Heart left ventricle (tissue), 16 donors: ENCODE measurements at places on chromosomes 7 and 10. TPM values are rescaled to one million over a fixed set of nuclear protein-coding genes. Genes with fewer than 3 reads are reported as not detected.

DNA sequence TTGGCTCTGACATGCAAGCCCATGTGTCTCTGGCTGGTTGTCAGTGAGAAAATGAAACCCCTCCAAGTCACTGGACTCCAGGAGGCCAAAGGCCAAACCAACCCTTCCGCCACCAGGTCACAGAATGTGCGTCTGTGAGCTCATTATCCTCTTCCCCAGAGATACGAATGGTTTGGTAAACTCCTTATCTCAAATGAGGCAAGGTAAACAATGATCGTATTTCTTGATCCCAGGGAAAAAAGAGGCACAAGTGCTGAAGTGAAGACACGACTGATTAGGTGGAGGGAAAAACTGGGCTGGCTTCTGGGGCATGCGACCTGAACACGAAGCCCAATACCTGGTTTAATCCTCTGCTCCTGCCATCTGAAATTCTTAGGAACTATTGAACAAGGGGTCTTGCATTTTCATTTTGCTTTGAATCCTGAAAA is 70.6 kb upstream of the ARID5B start:
- DNase-seq, result no peak

DNA sequence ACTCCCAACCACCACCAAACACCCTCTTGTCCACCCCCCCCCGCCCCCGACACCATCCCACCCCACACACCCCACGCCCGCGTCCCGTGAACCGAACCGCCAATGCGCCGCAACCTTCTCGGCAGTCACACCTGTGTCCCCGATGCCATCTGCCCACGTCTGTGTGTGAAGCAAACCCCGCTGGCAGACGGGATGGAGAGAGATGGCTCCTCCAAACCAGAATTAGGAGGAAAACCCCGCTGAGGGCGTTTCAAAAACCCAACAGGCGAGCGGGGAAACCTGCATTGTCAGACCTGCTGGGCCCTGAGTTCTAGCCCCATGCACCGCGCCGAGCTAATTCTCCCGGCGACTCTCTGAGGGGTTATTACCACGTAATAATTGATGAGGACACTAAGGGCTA is 28.6 kb upstream of the KCNK18 start:
- DNase-seq, result no peak

- no peak for DNase-seq
Observed at GRCh38 chr10:22133749-22134624, 83.8 kb downstream of the EBLN1 start.

DNA sequence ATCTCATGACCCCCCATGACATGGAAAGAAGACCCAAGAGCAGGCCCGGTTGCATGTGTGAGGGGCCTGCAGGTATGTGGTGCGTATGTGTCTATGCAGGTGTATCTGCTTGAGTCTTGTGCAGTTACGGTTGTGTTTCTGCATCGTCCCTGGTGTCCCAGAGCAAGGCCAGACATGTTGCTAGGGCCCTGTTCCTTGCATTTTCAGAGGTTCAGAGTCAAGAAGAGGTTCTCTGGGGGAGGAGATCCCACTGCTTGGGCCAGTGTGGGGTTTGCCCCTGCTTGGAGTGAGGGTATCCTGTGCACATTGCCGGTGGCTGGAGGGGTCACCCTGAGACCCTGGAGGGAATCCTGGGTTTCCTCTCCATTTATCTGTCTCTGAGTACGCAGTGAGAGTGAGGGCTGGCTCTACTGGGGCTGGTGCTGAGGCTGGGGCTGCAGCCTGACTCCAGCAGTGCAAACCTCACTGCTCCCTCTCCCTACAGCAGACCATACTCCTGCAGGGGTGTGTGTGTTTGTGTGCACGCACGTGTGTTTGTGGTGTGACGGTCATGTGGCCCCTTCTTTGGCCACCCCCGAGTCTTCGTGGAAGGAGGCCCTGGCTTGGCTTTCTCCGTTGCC is 4.1 kb downstream of the TRIM8 start:
- no peak for DNase-seq

DNA sequence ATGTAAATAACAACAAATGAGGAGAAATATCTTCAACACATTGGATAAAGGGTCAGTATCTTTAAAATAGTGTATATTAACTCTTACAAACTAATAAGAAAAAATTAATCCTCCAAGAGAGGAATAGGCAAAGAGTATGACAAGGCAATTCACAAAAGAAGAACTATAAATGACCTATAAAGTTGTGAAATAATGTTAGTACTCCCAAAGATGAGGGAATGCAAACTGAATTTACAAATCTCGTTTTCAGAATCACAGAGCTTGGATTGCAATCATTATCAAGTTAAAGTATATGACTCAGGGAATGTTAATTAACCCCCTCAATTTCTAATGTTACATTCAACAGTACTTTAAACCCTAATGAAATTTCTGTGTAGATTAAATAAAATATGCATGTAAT is 87.3 kb upstream of the TARP start:
- DNase-seq, result no peak

- DNase-seq, result peak; percentile 65
Observed at GRCh38 chr10:58335306-58336005, 650 bp downstream of the UBE2D1 start.

GRCh38 chr7:148058092-148058491 is 532.5 kb upstream of the C7orf33 start:
- no peak for DNase-seq

- no peak for DNase-seq
Observed at GRCh38 chr7:50920031-50920635, 137.4 kb upstream of the GRB10 start.

DNA sequence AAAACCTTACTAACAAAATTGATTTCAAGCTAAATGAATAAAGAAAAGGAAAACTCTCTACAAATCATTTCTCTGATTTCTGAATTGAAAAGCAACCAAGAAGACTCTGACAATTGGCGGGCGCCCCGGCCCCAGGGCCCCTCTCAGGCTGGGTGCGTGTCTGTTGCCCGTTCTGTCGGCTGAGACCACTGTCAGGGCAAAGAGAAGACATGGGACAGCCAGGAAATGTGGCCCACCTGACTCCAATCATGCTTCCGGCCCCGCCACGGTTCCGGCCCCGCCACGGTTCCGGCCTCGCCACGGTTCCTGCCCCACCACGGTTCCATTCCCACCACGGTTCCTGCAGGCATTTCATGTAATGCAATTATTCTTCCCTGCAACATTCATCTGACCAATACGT is 115.9 kb downstream of the PTPRN2 start:
- DNase-seq, result no peak

GRCh38 chr10:80137031-80137862 is 4.7 kb downstream of the PLAC9 start:
- DNase-seq, result peak; percentile 83

GRCh38 chr7:44150466-44150832 is 9.3 kb upstream of the MYL7 start:
- DNase-seq, result no peak

- DNase-seq, result no peak
Observed at GRCh38 chr10:61821153-61821552, 80.3 kb upstream of the ARID5B start.

DNA sequence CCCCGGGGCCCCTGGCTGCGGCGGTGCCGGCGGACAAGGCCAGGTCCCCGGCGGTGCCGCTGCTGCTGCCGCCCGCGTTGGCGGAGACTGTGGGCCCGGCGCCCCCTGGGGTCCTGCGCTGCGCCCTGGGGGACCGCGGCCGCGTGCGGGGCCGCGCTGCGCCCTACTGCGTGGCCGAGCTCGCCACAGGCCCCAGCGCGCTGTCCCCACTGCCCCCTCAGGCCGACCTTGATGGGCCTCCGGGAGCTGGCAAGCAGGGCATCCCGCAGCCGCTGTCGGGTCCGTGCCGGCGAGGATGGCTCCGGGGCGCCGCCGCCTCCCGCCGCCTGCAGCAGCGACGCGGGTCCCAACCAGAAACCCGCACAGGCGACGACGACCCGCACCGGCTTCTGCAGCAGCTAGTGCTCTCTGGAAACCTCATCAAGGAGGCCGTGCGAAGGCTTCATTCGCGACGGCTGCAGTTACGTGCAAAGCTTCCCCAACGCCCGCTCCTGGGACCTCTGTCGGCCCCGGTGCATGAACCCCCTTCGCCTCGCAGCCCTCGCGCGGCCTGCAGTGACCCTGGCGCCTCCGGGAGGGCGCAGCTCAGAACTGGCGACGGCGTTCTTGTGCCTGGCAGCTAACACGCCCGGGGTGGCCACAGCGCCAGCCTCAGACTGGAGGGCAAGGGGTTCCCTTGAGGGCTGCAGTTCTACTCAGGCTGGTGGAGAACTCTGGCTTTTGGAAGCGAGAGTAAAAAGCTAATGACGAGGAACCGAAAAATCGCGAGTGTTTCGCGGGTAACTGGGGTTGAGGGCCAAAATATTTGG is 804 bp downstream of the FRAT1 start:
- DNase-seq, result peak; percentile 86

GRCh38 chr10:45422207-45422865 is 48.3 kb downstream of the ALOX5 start:
- DNase-seq, result no peak

GRCh38 chr7:47260270-47260669 is 321.6 kb downstream of the TNS3 start:
- DNase-seq, result no peak

DNA sequence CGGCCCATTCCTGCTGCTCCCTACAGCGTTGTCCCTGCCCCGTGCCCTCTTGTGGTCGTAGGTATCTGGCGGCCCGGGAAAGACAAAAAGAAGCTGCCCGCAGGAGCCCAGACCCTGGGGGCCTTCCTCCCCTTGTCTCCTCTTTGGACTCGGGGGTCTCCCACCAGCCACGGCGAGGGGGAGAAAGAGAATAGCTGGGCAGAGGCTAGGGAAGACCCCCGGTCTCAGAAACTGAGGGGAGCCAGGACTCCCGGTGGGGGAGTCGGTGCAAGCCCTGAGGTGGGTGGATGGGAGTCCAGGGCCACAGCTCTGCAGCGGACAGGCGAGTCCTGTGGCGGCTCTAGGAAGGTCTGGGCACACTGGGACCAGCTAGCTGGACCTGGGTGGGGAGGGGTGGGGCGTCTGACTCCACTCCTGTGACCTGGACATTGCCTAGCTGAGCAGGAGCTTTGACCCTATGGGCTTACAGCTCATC is 1.3 kb upstream of the SH2D4B start:
- DNase-seq, result peak; percentile 15

GRCh38 chr7:98902523-98902922 is 24.2 kb downstream of the TRRAP start:
- DNase-seq, result no peak

DNA sequence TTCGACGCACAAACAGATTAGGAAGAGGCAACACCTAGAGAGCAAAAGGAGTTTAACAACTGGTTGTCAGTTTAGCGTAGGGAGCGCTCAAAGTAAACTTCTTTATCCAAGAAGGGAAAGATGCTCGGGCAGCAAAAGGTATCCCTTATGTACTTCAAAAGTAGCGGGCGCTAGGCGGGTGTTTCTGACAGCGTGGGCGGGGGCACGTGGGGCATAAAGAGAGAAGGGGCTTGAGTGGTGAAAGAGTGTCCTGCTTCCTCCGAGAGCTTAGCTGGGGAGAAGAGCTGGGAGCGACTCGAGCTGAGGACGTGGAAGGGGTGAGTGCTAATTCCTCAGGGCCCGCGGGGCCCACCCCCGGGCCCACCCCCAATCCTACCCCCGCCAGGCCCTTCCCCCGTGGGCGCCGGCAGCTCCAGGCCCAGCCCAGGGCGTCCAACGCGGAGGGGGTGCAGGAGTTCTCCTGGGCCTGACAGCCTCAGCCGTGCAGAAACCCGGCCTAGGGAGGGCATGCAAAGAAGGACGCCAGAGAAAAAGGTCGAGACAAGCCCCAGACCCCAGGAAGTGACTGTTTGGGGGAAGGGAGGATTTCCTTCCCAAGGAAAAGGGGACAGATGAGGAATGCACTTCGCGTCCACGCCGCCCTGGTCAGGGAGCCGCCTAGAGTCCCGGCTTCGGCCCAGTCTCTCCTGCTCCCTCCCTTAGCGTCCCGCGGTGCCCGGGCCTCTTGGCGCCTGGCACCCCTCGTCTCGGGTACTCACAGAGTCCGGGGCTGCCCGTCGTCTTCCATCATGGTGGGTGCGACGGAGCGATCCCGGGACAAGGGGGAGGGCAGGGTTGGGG is 868 bp downstream of the TIAL1 start:
- DNase-seq, result peak; percentile 61

GRCh38 chr10:49271346-49271745 is 27.6 kb upstream of the C10orf71 start:
- no peak for DNase-seq

- DNase-seq, result no peak
Observed at GRCh38 chr10:30935078-30935477, 96.6 kb downstream of the ZNF438 start.

DNA sequence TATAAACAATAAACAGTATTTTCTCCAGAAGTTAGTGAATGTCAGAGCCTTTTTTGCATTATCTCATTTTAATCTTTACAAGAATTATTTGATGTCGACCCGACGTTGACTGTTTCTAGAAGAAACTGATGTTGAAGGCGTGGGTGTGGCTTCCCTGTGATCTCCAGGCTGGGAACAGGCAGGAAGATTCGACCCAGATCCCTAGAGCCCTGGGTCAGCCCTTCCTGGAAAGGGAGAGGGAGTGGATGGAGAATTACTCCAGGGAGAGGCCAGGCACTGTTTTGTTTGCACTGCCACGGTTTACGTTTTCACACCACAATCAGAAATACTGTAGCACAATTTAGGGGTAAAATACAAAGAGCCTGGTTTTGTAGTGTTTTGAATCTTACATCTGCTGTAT is 133.1 kb downstream of the ADARB2 start:
- DNase-seq, result no peak

DNA sequence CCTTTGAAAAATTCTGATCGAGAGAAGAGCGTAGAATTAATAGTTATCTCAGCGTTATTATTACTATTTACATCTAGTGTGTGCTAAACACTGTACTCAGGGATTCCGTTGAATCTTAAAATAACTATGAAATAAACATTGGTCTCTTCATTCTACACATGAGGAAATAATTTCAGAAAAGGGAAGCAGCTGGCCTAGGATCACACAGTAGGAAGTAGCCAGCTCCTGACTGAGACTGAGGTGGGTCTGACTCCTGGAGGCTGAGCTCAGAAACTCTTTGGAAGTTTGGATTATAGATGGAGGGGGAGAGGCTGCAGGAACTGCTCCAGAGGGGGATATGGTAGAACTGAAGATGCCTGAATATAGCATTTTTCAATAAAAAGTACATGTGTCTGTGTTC is 183.9 kb upstream of the WDR11 start:
- no peak for DNase-seq

- no peak for DNase-seq
Observed at GRCh38 chr7:75916259-75916658, 1.3 kb downstream of the POR start.

- DNase-seq, result no peak
Observed at GRCh38 chr7:100367251-100367620, 6.1 kb upstream of the PILRA start.

- DNase-seq, result no peak
Observed at GRCh38 chr7:47290867-47291266, 291.0 kb downstream of the TNS3 start.

- DNase-seq, result no peak
Observed at GRCh38 chr7:16460789-16461493, 4.6 kb downstream of the SOSTDC1 start.

GRCh38 chr7:102096012-102096332 is 190.7 kb upstream of the SH2B2 start:
- DNase-seq, result no peak

The MALRD1 gene
- 0.19 TPM for polyA plus RNA-seq

The ZNF117 gene
- 1.5 TPM for polyA plus RNA-seq

The RELN gene
- polyA plus RNA-seq, result 1.7 TPM

The OPN4 gene
- polyA plus RNA-seq, result 0.03 TPM

The SPDYE6 gene
- 0.15 TPM for polyA plus RNA-seq

The CLDN15 gene
- polyA plus RNA-seq, result 1.9 TPM

The PALD1 gene
- polyA plus RNA-seq, result 2.7 TPM

The BZW2 gene
- 253 TPM for polyA plus RNA-seq

The HOXA5 gene
- polyA plus RNA-seq, result not detected

The DLD gene
- polyA plus RNA-seq, result 276 TPM

The VWA2 gene
- polyA plus RNA-seq, result not detected

The OR2A1 gene
- 0.11 TPM for polyA plus RNA-seq

The NACAD gene
- polyA plus RNA-seq, result 5.8 TPM

The GSDME gene
- 5.8 TPM for polyA plus RNA-seq

The OR2A14 gene
- not detected for polyA plus RNA-seq
